ENCODE measurements at places on chromosomes 3 and 15.

DNA sequence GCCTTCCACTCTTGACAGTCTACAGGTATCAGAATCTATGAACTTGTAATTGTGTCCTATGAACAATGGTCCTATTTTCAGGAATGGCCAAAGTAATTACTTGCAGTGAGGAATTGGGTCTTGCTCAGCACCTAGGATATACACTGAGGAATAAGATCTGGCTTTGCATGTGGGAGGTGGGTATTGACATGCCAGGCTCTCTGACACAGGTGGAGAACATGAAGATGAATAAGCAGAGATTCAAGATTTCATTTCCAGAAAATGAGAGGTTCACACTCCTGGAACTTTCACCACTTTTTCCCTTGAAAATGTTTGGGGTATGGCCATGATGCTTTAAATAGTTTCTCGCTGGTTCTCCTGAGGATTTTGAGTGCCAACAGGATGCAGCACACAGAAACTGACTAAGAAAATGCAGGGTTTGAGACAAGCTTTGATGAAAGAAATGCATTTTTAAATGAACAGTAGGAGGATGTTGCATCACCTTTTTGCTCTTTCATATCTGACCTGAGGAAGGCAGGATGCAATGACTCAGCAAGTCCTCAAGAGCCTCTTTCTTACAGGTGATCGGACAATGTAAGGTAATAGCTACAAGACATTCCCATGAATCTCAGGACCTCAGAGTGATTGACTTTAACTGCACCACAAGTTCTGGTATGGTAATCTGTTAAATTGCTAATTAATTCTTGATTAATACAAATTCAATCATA lies 3.7 kb downstream of the HRG start:
- DNase-seq, result no peak

DNA sequence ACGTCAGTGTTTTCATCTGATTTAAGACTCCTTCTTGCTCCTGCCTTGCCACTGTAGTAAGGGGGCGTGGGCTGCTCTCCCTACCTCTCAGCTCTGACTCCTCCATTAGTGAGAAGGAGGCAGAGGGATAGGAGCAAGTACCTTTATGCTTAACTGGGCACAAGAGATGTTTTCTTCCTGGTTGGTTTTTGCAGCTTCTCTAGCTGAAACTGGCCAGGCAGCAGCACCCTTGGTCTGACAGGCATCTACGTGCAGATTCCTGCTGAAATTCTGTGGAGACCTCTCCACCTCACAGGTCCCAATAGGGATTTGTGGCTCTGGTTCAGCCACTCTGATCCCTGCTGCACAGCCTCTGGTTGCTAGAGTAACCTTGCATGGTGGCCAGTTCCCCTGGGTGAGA lies 132.5 kb downstream of the CACNA1D start:
- DNase-seq, result no peak

DNA sequence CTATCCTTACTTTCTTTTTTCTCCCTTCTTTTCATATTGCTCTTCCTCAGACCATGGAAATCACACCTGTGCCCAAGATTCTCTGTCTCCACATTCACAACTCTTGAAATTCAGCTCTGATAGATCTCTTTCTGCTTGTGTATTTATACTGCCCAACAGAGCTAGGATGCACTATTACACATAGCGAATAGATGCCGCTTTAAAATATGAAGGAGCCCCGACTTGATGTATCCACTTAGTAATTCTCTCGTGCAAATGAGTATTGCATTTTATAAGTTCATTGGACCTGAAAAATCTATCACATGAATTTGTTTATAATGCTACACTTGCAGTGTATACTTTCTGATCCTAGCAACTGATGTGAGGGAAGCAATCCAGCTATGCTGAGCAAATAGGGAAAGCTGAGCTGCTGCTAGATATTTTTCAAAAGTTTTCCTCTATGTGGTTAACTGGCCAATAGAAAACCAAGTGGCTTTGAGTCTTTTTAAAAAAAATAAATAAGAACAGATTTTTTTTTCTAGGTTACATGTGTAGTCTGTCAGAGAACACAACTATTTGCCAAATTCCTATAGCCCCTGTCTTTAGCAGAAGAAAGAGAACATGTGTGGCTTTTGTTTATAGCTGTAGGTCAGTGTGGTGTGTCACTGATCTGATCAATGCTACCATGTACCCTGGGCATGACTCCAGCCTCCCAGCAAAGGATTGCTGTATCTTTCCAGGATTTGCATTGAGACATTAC lies 64.3 kb upstream of the LEKR1 start:
- DNase-seq, result no peak

DNA sequence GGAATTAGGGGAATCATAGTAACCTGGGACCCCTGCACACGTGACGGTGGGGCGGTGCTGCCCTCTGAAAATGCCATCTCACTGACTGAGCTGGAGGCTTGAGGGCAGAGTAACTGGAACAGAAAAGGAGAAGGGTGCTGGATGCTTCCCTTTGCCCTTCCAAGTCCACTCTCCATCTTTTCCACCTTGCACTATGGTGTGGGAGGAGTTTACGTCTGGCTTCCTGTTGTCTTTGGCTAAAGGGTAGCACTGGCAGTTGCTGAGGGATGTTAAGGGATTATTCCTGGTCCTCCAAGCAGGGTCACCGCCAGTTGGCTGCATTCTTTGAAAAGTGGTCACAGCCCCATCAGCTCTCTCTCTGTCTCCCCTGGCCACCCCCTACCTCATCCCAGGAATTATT lies 129.4 kb upstream of the SNTN start:
- no peak for DNase-seq

GRCh38 chr3:124451630-124452317 lies 278.5 kb upstream of the UMPS start:
- no peak for DNase-seq

- DNase-seq, result no peak
Measured at GRCh38 chr15:62348118-62348517, 183.0 kb upstream of the C2CD4B start.

GRCh38 chr3:187951452-187952190 lies 202.3 kb upstream of the LPP start:
- no peak for DNase-seq

GRCh38 chr3:12394569-12395271 lies 89.6 kb upstream of the TSEN2 start:
- no peak for DNase-seq
